ENCODE measurements at places on chromosomes 1 and 21.

DNA sequence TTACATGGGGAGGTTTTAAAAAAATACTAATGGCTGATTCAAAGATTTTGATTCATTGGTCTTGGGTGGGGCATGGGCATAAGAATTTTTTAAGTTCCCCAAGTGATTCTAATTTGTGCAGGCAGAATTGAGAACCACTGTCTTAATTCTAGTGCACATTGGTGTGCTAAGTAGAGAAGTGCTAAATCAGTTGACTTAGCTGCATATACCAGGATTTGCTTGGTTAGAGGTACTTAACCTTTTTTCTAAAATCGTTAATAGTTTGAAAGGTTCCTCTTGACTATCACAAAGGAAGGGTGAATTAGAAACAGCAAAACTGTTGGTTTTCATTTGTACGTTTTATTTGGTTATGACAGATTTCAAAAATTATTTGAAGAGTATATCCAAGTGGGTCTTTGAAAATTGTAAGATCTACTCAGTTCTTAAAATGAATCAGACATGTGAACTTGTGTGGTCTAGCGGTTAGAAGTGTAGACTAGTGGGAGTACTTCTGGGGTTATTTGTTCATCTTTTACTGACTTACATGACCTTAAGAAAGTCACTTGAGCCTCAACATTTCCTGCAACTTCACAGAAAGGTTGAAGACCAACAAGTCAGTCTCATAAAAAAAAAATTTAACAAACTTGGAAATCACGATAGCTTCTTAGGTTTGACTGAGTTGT is 66.7 kb downstream of the RPAP2 start:
- DNase-seq, result no peak

GRCh38 chr21:46219591-46220239 is 8.9 kb downstream of the LSS start:
- DNase-seq, result no peak

DNA sequence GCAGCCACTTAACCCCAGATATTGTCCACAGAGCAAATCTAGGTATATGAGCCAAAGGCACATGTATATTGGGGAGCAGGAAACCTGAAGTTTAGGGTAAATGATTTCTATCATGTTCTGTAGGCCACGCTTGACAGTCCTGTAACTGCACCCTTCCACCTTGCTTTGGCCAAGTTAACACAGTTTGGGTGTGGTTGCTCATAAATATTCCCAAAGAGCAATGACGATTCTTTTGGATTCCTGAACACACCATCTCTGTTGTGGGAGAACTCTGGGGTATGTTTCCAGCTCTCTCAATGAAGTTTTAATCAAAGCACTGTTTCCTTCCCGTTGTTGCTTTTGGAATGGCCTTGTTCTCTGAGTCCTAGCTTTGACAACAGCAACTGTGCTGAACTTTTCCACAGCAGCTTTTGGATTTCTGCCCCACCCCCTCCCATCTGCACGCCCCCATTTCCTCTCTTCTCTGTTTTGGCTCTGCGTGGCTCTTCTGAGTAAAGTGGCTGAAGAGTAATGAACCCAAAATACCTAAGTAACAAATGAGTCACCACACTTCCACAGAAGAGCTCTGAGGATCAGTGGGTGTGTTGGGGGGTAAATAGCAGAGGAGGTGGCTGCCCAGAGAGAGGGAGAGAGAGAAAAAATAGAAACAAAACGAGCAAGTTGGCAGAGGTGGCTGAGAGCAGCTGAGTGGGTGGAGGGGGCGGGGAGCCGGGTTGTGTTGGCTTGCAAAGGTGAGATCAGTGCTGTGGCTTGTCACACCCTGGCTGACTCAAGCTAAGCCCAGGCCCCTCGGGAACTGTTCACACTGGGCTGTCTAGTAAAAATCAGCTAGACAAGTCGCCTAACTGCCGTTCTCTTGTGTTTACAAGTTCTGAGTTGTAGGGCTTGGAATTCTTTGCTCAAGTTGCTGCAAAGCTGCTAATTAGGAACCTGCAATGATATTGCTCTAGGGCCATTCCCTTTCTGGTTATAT is 26.9 kb upstream of the RAP1A start:
- peak; percentile 83 for DNase-seq

DNA sequence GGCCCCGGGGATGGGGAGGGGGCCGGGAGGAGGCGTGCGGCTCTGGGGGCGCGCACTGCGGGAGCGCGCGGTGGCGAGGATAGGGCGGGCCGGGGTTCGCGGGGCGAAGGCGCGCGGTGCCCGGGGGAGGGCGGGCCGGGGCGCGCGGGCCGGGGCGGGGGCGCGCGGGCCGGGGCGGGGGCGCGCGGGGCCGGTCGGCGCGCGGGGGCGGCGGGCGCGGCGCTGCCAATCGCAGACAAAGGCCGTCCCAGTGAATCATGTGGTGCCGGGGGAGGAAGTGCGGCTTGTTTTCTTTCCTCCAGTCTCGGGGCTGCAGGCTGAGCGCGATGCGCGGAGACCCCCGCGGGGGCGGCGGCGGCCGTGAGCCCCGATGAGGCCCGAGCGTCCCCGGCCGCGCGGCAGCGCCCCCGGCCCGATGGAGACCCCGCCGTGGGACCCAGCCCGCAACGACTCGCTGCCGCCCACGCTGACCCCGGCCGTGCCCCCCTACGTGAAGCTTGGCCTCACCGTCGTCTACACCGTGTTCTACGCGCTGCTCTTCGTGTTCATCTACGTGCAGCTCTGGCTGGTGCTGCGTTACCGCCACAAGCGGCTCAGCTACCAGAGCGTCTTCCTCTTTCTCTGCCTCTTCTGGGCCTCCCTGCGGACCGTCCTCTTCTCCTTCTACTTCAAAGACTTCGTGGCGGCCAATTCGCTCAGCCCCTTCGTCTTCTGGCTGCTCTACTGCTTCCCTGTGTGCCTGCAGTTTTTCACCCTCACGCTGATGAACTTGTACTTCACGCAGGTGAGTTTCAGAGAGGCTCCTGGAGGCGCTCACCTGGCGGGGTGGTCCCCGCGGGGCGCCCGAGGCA is at the start of gene GPR137B:
Gene GPR137B, plus strand, starts transcription at position 287 of the 851 bp plus-strand sequence. Its CDS starts 84 bp downstream, at position 371.
- DNase-seq, result peak; percentile 65

DNA sequence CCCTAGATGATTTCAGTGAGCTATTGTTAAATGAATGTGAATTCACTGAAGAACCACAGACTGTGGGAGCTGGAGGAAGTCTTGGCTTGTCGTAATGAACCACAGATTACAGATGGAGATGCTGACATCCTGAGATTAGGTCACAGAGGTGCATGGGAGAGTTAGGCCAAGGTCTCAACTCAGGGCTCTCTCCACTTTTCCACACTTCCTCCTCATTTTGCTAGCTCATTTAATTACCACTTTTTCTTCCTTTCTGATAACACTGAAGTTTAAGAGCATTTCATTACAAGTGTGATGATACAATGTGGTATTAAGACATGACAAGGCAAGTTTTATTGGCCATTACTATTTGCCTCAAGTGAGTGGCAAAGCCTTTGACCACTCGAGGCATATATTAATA is 30.8 kb downstream of the ST6GALNAC3 start:
- DNase-seq, result no peak
